ENCODE measurements at places on chromosomes 1 and 21.

DNA sequence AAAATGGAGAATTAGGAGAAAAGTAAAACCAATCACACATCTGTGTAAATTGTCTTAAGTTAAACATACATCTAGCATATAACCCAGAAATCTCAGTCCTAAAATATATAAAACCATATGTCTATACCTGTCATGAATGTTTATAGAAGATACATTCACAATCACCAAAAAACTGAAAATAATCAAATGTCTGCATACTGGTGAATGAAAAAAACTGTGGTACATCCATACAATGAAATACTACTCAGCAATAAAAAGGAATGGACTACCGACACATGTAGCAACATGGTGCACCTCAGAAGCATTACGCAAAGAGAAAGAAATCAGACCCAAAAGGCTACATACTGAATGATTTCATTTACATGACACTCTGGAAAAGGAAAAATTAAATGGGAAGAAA, 47.7 kb upstream of the SEC16B start:
- no peak for DNase-seq

DNA sequence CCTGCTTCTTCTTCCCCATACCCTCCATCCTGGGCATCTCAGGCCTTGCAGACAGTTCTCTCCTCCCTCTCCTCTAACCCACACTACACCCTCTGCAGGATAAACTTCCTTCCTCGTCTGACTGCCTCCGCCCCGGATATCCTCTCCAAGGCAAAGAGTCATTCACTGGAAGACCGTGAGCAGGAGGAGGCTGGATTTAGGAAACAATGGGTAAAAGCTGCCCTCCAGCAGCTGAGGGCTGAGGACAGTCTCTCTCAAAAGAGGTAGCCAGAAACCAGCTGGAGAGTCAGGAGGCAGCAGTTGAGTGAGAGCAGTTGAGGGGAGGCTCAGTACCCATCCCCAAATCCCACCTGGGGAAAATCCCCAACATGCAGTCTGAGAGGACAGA, 1.4 kb downstream of the CSRP1 start:
- DNase-seq = no peak

GRCh38 chr1:198619375-198620140, 19.3 kb upstream of the PTPRC start:
- DNase-seq = no peak

GRCh38 chr21:34846601-34847112, 177.9 kb downstream of the CLIC6 start:
- DNase-seq = no peak

DNA sequence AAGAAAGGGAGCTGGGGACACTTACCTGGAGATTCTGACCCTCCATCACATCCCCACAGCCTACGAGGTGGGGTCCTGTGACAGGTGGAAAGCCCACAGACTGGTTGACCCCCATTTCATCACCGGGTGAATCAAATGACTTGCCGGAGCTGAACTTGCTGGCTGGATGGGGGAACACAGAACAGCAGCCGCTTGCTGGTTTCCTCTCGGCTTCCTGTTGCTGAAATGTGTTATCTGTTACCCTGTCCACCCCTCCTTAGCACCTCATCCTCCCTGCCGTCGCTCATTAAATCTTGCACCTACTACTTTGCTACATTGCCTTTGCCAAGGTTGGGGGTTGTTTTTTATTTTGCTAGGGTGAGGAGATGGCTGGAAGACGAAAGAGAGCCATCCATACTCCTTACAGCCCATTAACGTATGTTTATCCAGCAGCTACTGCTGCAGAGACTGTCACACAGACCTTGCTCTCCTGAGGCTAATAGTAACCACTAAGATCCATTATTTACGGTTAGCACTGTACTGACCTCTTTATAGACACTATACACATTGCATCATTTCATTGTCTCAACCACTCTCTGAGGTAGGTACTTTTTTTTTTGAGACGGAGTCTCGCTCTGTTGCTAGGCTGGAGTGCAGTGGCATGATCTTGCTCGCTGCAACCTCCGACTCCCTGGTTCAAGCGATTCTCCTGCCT, 7.0 kb downstream of the PAFAH2 start:
- no peak for DNase-seq

DNA sequence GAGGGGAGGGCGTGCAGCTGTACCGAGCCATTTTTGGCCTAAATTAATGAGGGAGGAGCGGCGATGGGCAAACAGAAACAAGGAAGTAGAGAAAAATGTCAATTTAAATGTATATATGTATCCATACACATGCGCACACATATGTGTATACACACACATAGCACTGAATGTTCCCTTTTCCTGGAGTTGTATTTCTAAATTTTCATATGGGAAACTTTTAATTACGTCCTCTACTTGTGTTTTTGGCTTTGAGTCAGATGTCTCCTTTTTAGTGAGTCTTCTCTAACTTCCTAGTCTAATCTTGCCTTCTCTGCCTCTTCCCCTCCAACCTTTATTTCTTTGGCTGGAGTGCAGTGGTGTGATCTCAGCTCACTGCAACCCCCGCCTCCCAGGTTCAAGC, 15.4 kb upstream of the CYYR1 start:
- no peak for DNase-seq

DNA sequence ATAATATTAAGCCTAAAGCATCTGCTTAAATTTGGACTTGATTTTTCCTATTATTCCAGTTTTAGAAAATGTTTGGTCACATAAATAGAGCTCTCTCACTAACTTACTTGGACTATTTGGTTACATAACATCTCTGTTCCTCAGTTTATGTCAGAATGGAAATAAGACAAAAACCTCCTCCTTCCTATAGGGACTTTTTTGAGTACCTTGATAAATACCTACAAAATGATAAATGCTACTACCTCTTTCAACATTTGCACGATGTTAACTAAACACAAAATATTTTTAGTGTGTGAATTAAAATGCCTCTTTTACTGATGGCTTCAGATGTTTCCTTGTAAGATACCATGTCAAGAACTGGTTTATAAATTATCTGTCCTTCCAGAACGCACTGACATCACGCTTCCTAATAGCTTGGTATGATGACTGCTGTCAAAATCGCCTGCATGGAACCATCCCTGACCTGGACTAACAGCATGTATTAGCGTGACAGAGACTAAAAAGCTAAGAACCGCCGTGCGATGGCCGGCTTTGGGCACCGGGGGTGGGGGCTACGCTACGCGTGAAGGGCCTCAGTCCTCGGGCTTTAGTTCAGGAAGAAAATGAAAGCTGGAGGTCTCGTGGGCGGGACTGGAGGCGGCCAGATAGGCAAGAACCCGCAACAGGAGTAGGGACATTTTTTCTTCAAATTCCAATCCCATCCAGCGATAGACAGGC, 133.2 kb upstream of the BARHL2 start:
- no peak for DNase-seq

DNA sequence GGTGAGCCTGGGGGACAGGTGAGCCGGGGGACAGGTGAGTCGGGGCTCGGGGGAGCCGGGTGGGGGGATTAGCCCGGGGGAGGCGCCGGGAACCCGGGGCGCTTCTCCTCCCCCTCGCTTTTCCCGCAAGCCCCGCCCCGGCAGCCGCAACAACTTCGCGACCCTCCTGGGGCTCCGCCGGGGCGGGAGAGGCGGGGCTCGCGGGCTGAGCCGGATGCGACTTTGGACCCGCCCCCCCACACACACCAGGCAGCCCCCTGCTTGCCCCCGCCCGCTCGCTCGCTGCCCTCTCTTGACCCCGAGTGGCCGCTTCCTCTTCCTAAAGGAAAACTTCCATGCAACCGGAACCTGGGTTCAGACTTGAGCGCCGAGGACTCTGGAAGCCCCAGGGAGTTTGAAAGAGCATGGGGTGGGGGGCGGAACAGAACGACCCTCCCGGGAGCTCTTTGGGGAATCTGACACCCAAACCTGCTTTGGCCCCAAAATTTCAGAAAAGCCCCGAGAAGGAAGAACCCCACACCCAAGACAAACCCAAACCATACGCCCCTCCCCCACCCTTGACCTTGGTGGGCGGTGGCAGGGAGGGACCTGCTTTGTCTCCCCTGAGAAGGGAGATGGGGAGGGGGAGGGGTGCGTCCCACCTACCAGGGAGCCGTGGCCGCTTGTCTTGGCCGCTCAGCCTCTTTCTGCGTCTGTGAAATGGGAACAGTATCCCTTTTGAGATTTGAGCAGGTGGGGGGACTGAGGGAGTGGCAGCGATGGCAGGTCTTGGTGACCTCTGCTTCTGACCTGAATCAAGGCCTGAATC, 550 bp downstream of the ARHGEF16 start:
- no peak for DNase-seq

DNA sequence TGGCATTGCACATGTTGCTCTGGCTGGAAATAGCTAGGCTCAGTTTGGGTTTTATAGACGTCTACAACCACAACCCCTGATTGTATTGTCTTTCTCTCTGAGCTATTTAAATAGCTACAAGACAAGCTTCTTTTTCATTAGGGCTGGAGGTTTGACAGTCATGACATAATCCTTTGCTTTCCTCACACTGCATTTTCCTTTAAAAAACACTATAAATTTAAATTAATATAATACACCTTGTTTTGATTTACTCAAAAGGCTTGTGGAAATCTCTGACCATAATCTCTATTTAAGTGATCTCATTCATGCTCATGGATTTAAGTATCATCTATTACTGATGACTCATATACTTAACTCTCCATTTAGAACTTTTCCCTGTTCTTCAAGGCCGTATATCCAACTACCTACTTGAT, 50.4 kb upstream of the PTGFR start:
- DNase-seq = no peak

DNA sequence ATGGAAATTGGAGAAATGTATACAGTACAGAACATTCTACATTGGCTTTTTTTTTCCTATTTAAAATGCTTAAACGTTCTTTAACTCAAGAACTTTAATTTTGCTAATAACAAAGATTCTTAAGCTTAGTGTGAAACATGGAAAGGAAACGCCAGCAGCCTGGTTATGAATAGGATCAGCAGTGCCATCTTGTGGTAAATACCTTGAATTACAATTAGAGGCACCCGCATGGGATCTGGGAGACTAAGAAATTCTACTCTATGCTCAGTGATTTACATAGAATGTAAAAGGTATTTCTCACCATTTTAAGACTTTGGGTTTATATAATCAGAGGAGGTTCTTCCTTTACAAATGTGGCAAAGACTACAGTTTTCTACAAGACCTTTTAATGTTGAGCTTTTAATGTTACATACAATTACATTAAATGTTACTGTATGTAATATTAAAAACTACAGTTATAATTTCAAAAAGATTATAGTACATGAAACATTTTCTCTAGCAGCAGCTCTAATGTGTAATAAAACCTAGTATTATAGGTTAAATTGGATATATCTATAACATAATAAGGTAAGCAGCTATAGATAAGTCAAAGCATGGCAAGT, 32.1 kb upstream of the APOBEC4 start:
- peak; percentile 30 for DNase-seq

- DNase-seq = peak; percentile 84
These were observed 65.5 kb downstream of the NID1 start for GRCh38 chr1:235999259-235999925.

GRCh38 chr1:29855561-29856160, 619.3 kb downstream of the PTPRU start:
- DNase-seq = no peak

- DNase-seq = no peak
These were observed 19.3 kb upstream of the SAMD11 start for GRCh38 chr1:904310-904950.

DNA sequence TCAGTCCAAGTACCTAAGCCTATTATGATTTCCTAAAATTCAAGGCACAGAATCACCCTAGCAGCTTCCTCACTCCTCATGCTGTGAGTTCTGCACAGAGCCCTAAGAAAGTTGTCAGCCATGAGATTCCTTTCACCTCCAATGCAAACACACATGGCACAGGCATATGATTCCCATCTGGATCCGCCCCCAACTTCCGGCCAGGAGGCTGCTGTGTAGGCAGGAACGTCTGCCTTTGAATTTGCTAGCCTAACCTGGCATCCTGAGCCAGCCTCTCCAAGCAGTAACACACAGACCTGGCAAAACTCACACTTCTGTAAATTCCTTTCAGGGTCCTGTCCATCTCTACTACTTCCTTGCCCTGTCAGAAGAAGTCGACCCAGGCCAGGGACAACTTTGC, 521.1 kb upstream of the BEND5 start:
- DNase-seq = no peak

DNA sequence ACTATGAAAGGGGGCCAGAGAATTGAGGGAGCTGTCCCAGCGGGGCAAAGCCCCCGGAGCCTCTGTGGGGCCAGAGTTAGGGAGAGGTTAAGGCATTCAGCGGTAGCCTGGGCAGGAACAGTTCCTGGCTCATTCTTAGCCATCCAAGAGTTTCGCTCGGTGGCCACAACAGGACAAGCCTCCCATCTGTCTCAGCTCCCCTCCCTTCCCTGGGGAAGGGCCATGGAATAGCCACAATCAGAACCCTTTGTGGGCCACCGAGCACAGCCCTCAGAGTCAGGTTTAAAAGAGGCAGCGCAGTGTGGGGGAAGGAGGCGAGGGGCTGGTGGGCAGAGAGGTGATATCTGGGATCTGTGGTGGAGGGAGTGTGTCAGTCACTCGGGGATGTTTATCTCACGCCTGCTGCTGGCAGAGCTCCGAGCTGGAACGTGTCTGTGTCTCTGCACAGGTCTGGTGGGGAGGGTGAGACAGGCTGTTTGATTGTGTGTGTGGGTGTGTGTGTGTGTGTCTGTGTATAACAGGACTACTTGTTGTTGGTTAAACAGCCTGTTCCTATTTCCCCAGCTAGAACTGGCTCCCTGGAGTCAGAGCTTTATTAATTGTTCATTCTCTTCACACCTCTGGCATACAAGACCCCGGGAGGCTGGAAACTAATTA, 49.6 kb upstream of the GOLT1A start:
- DNase-seq = no peak

DNA sequence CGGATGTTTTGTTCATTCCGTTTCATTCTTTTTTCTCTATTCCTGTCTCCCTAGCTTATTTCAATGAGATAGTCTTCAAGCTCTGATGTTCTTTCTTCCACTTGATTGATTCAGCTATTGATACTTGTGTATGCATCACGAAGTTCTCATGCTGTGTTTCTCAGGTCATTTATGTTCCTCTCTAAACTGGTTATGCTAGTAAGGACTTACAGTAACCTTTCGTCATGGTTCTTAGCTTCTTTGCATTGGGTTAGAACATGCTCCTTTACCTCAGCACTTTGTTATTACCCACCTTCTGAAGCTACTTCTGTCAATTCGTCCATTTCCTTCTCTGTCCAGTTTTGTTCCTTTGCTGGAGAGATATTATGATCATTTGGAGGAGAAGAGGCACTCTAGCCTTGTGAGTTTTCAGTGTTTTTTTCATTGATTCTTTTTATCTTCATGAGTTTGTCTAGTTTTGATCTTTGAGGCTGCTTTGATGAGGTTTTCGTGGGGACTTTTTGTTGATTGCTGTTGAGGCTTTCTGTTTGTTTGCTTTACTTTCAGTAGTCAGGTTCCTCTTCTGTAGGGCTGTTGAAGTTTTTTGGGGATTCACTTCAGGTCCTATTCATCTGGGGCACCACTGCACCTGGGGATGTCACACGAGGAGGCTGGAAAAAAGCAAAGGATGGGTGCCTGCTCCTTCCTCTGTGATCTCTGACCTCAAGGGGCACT, 496.9 kb upstream of the LRRC7 start:
- DNase-seq = no peak

Data from GM12864 (cell line).